Spleen (tissue), 13 donors: ENCODE measurements at places on chromosomes 4 and X. TPM values are rescaled to one million over a fixed set of nuclear protein-coding genes. Genes with fewer than 3 reads are reported as not detected.

DNA sequence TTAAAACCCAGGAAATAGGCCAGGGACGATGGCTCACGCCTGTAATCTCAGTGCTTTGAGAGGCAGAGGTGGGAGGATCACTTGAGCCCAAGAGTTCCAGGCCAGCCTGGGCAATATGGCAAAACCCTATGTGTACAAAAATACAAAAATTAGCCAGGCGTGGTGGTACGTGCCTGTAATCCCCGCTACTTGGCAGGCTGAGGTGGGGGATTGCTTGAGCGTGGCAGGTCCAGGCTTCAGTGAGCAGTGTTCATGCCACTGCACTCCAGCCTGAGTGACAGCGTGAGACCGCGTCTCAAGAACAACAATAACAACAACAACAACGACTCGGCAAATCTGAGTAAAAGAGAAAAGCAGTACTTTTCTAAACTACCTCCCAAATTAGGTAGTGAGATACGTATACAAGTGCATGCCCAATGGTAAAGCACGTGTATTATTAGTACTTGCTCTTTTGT, 13.0 kb upstream of the NDUFC1 start:
- no peak for DNase-seq
- H3K36me3 ChIP-seq, result no peaks in the 10 kb centered on the region
- peaks cover 85% of the 10 kb centered on the region for H3K4me1 ChIP-seq
- peak overlapping the region; percentile 54 for H3K27ac ChIP-seq
- H3K27me3 ChIP-seq, result no peaks in the 10 kb centered on the region
- no peak overlapping the region for H3K4me3 ChIP-seq

DNA sequence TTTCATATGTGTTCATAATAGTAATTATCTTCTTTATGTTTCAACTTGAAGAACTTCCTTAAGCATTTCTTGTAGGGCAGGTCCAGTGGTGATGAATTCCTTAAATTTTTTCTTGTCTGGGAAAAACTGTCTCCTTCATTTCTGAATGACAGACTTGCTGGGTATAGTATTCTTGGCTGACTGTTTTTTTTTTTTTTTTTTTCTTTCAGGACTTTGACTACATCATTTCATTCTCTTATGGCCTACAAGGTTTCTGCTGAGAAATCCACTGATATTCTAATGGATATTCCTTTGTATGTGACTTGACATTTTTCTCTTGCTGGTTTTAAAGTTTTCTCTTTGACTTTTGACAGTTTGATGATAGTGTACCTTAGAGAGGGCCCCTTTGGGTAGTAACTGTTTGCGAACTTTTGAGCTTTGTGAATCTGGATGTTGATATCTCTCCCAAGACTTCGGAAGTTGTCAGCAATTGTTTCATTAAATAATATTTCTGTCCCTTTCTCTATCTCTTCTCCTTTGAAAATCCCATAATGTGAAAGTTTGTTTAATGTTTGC, 54.2 kb downstream of the EDA start:
- no peak for DNase-seq
- H3K4me3 ChIP-seq, result no peak overlapping the region
- H3K27ac ChIP-seq, result no peak overlapping the region
- H3K36me3 ChIP-seq, result no peaks in the 10 kb centered on the region
- H3K27me3 ChIP-seq, result no peaks in the 10 kb centered on the region

DNA sequence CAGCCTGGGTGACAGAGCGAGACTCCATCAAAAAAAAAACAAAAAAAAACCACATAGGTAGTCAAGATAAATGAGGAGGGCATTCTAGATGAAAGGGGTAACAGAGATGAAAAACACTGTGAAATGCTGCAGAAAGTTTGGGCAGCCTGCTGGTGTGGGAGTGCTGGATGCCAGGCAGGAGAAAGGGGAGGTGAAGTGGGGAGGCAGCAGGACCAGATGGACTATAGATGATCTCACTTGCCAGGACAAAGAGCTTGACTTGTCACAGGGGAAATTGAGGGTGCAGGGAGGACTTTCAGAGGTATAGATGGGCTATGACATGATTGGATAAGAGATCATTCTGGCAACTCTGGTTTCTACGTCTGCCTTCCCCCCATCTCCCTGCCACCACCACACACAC, 519.7 kb upstream of the ZFP42 start:
- H3K4me3 ChIP-seq, result no peak overlapping the region
- DNase-seq, result no peak
- no peaks in the 10 kb centered on the region for H3K27me3 ChIP-seq
- H3K36me3 ChIP-seq, result no peaks in the 10 kb centered on the region

DNA sequence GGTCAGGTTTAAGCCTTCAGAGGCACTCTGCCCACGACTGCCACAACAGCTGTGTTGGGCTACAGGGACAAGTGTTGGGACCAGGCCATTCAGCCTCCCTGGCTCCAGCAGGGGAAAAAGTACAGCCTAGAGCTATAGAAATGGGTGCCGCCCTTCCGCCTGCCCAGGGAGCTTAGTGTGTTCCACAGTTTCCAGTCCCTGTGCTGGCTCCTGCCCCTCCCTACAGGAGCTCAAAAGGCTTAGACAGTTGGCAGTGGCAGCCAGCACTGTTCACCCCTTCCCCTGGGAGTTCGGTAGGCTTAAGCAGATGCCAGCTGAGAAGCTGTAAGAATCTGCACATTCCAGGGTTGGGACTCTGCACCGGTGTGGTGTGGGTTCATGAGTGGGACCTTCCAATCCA, 408.2 kb upstream of the INTU start:
- no peaks in the 10 kb centered on the region for H3K36me3 ChIP-seq
- H3K4me1 ChIP-seq, result no peaks in the 10 kb centered on the region
- DNase-seq, result no peak
- no peaks in the 10 kb centered on the region for H3K27me3 ChIP-seq

GRCh38 chr4:168907119-168907698, 102.8 kb downstream of the CBR4 start:
- no peaks in the 10 kb centered on the region for H3K4me1 ChIP-seq
- DNase-seq, result no peak
- peaks cover 8% of the 10 kb centered on the region for H3K36me3 ChIP-seq
- peak overlapping the region; percentile 34 for H3K27ac ChIP-seq
- H3K4me3 ChIP-seq, result no peak overlapping the region
- no peaks in the 10 kb centered on the region for H3K27me3 ChIP-seq

DNA sequence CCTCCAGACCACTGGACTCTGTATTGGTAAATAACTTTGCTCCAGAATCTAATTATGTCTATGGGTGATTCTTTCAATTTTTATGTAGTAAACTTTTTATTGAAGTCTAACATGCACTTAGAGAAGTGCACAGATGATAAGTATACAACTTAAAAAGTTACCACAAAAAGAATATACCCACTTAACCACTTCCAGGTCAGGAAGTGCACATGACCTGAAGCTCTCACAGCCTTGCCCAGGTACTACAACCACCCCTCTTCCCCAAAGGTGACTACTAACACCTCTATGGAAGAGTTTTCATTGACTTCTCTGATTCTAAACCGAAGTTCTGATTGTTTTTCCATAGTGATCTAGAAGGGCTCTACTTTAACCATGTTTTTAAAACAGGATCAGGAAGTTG, 43.6 kb upstream of the SPRY1 start:
- H3K36me3 ChIP-seq, result no peaks in the 10 kb centered on the region
- no peak for DNase-seq
- H3K4me1 ChIP-seq, result peaks cover 7% of the 10 kb centered on the region

- H3K36me3 ChIP-seq, result no peaks in the 10 kb centered on the region
- H3K27me3 ChIP-seq, result no peaks in the 10 kb centered on the region
- H3K27ac ChIP-seq, result no peak overlapping the region
- no peak for DNase-seq
- H3K4me1 ChIP-seq, result no peaks in the 10 kb centered on the region
- no peak overlapping the region for H3K4me3 ChIP-seq
These were observed 118.6 kb upstream of the TAPT1 start for GRCh38 chr4:16344853-16345252.

FGB gene
- not detected for total RNA-seq

MAGEA10 gene
- not detected for total RNA-seq

USP17L15 gene
- not detected for total RNA-seq
